Naive thymus-derived CD4-positive, alpha-beta T cell (primary cell): ENCODE measurements at places on chromosomes 1 and 21.

DNA sequence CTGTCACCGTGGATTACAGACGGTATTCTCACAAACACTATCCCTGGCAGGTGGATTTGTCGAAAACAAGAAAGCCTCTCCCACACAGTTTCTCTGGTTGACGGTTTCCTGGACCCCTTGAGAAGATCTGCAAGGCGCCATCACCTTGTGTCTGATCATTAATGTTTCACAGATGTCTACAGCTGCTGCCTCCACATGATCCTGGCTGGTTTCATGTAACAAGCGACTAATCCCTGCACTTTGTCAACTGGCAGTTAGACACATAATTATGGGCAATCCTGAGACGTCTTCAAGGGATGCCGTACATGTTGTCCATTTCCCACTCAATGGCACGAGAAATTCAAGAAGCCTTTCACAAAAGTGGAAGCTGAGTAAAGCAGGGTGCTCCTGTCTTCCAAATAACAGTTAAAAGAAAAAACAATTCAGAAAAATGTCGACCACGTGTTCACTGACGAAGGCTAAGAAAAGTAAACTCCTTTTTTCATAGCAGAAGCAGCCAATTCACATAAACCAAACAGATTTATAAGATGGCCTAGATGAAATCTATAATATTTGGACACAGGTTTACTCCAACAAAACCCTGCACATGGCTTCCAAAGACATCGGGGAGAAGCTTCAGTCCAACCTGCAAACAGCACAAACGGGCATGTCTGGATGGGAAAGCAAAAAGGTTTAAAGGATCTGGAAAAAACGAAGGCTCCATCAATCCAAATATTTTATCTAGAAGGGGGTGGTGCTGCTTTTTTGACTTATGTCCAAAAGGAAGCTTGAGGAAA, 52.2 kb downstream of the CAPZB start:
- no peak for DNase-seq

GRCh38 chr21:25822981-25823380, 88.2 kb downstream of the GABPA start:
- DNase-seq, result no peak

DNA sequence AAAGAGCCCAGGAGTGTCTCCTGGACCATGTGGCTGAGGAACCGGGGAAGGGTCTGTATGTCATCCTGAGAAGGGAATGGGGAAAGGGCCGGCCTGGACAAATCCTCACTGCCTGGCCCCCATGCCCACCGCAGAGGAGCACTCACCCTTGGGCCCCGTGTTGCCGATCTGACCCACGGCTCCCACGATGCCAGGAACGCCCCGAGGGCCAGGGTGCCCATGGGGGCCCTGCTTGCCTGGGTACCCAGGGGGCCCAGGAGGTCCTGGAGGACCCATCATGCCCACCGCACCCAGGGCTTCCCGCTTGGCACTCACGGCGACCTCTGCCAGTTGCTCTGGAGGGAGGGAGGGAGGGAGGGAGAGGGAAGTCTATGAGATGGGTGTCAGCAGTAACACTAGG, 14.6 kb downstream of the COL9A2 start:
- DNase-seq, result no peak

GRCh38 chr1:46113948-46114347, 18.5 kb downstream of the PIK3R3 start:
- DNase-seq, result no peak

DNA sequence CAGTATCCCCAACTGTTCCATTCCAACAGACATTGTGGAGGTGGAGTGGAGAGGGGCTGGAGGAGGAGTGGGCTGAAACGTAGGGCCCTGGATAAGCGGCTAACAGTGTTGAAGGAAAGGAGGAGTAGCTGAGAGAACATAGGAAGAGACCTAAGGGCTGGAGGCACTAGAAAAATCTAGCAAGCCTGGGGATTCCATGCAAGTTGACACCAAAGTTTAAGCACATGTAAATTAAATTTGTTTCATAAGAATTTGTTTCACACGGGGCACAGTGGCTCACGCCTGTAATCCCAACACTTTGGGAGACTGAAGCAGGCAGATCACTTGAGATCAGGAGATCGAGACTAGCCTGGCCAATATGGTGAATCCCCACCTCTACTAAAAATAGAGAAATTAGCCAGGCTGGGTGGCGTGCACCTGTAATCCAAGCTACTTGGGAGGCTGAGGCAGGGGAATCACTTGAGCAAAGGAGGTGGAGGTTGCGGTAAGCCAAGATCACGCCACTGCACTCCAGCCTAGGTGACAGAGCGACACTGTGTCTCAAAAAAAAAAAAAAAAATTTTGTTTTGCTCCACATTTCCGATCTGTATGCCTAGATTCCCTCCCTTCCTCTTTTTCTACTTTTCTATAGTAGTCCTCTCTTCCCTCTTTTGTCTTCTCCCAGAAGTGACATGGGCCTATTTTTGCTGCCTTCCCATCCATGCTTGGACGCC, 530 bp upstream of the CD244 start:
- DNase-seq, result no peak

- DNase-seq, result no peak
These were observed 26.6 kb downstream of the IL6R start for GRCh38 chr1:154431586-154432373.

GRCh38 chr1:46539972-46540371, 11.5 kb downstream of the KNCN start:
- no peak for DNase-seq

GRCh38 chr1:232596666-232597303, 33.1 kb downstream of the SIPA1L2 start:
- no peak for DNase-seq

DNA sequence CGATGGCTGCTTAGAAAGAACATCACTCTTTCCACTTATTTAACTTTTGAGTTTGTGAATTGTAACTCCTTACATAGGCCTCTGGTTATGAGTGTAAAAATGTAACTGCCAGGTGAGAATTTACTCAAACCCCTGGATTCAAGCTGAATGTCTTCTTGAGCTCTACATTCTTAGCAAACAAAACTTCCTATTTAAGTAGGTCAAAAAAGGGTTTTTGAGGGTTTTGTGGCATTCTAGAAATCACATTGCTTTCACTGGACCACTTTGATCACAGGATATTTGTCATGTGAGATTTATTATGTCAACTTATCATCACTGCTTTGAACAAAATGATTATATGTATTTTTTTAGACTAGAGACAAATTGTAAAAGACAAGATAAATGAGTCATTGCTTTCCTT, 5.7 kb downstream of the IL23R start:
- DNase-seq, result peak; percentile 64

DNA sequence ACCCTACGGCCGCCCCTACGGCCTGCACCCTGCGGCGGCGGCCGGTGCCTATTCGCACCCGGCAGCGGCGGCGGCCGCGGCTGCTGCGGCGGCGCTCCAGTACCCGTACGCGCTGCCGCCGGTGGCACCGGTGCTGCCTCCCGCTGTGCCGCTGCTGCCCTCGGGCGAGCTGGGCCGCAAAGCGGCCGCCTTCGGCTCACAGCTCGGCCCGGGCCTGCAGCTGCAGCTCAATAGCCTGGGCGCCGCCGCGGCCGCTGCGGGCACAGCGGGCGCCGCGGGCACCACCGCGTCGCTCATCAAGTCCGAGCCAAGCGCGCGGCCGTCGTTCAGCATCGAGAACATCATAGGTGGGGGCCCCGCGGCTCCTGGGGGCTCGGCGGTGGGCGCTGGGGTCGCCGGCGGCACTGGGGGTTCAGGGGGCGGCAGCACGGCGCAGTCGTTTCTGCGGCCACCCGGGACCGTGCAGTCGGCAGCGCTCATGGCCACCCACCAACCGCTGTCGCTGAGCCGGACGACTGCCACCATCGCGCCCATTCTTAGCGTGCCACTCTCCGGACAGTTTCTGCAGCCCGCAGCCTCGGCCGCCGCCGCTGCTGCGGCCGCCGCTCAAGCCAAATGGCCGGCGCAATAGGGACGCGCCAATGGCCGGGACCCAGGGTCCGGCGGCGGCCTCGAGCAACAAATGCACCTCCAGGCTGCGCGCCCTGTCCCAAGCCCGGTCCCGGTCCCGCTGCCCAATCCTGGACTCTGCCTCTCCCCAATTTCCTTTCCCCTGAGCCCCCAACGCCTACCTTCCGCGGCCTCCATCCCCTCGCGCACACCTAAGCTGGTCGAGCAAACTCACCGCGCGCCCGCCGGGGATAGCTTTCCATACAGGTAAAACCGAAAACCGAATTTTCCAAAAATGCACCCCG, 1.8 kb downstream of the FOXD3 start:
- no peak for DNase-seq

- no peak for DNase-seq
These were observed 5.7 kb downstream of the DUSP23 start for GRCh38 chr1:159786465-159786864.
